PC-3 (cell line): ENCODE measurements at places on chromosomes 5 and 9. TPM values are rescaled to one million over a fixed set of nuclear protein-coding genes. Genes with fewer than 3 reads are reported as not detected.

Gene C9orf85
- 7.9 and 13.4 TPM in 2 replicates for total RNA-seq

Gene PCDHGA9
- 1.9 and 2.9 TPM in 2 replicates for total RNA-seq

DNA sequence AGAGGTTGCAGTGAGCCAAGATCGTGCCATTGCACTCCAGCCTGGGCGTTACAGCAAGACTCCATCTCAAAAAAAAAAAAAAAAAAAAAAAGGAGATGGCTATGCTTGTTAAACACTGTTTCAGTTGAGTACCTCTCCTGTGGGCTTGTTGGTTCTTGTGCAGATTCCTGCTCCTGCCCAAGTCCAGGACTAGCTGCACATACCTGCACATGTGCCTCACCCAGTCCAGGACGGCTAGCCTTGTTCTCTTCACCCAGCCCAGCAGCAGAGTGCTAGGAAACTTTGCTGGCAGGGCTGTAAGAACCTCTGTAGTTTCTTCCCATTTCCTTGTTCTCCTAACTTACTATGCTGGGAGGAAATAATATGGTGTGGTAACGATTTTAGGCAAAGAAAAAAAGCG lies 234.1 kb upstream of the DMRT1 start:
- no peaks in the 10 kb centered on the region for H3K4me1 ChIP-seq
- no peak overlapping the region for H3K27ac ChIP-seq
- no peaks in the 10 kb centered on the region for H3K36me3 ChIP-seq
- H3K4me3 ChIP-seq: no peak overlapping the region
- no peaks in the 10 kb centered on the region for H3K27me3 ChIP-seq
- DNase-seq: no peak

DNA sequence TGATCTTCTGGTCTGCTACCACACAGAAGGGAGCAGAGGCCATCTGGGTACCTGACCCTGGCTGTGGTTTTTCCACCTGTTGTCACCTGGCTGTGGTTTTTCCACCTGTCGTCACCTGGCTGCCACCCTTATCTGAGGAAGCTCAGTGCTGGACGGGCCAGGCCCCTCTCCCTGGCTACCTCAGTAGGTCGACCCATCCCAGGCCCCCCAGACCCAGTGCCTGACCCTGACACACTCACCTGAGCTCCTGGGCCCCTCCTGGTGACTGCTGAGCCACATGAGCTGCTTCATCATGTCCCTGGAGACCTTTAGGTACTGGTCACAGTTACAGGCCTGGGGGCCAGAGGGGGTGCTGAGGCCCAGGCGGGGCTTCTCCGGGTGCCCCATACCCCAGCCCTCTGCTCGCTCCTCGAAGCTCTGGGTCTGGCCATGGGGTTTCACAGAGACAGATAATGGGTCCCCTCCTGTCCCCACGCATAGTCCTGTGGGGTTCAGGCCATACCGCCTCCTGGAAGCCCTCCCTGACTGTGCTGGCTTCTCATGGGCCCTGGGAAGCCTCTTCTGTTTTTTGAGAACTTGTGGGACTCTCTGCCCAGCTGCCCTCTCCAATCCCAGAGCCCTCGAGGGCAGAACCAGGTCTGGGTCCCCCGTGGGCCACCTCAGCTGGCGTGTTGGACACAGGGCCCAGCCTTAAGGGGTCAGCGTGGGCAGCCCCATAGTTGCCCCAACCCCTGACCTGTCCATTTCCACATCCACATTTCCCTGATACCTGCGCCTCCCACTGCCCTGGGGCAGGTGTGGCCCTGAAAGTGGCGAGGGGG lies 7.5 kb upstream of the NRARP start:
- no peaks in the 10 kb centered on the region for H3K36me3 ChIP-seq
- H3K27me3 ChIP-seq: no peaks in the 10 kb centered on the region
- H3K4me3 ChIP-seq: no peak overlapping the region
- peaks cover 20% of the 10 kb centered on the region for H3K4me1 ChIP-seq

GRCh38 chr9:136074706-136075105 lies 20.4 kb downstream of the NACC2 start:
- DNase-seq: no peak
- no peaks in the 10 kb centered on the region for H3K27me3 ChIP-seq
- no peaks in the 10 kb centered on the region for H3K4me1 ChIP-seq
- no peaks in the 10 kb centered on the region for H3K36me3 ChIP-seq
- no peak overlapping the region for H3K27ac ChIP-seq

DNA sequence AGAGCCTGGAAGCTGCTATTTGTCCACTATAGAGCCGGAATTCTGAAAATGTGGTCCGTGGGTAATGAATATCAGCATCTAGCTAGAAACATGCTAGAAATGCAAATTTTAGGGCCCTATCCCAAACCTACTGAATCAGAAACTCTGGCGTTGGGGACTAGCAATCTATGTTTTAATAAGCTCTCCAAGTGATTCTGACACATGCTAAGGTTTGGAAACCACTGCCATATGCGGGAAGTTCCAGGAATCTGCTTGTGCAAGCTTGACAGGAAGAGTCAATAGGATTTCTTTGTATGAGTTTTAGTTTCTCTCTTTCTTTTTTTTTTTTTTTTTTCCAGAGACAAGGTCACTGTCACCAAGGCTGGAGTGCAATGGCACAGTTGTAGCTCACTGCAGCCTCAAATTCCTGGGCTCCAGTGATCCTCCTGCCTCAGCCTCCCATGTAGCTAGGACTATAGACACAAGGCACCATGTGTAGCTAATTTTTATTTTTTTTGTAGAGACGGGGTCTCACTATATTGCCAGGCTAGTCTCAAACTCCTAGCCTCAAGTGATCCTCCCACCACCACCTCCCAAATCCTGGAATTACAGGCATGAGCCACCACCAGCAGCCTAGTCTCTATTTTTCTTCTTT lies 26.4 kb upstream of the CARNMT1 start:
- H3K4me1 ChIP-seq: no peaks in the 10 kb centered on the region
- no peak overlapping the region for H3K4me3 ChIP-seq
- H3K27me3 ChIP-seq: no peaks in the 10 kb centered on the region
- no peaks in the 10 kb centered on the region for H3K36me3 ChIP-seq
- DNase-seq: no peak

Gene SV2C
- total RNA-seq: not detected in 2 replicates

DNA sequence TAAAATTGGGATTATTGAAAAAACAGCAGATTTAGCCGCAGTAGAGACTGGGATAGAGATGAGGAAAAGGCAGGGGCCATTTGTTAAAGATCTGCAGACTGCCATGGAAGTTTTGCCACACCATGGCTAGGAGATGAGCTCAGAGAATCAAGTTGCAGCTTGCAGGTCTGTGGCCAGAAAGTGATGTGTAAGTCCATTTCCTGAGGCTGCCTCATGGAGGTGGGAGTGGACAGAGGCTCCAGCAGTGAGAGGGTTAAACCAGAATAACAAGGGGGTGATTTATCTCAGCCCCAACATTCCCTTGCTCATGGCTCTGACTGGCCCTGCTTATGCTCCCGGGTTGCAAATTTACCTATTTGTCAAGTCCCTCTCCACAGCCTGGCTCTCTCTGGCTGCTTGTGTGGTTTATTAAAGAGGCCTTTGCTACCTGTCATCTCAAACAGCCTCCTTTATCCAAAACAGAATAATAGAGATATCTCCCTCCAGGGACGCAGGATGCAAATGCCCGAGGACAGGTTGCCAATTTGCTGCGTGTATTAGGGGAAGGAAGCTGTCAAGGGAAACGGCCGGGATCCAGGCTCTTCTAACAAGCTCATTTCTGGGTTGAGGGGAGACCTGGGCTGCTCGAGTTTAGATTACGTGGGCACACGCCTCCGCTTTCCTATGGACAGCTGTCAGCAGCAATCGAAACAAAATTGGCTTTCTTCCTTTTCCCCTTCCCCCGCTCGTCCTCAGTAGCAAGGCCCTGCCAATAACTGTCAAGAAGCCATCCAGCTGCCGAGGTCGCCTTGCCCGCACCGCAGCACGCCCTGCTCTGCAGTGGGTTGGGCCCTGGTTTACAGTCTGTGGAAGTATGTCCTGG lies 72.8 kb upstream of the PITX1 start:
- DNase-seq: no peak
- no peak overlapping the region for H3K27ac ChIP-seq
- H3K4me1 ChIP-seq: peaks cover 8% of the 10 kb centered on the region

Gene PRRC1
- total RNA-seq: 51.9 and 56.4 TPM in 2 replicates

Gene PCDHB15
- not detected in 2 replicates for total RNA-seq

GRCh38 chr5:33975852-33976251 lies 8.6 kb downstream of the SLC45A2 start:
- no peak overlapping the region for H3K27ac ChIP-seq
- H3K36me3 ChIP-seq: no peaks in the 10 kb centered on the region
- no peaks in the 10 kb centered on the region for H3K27me3 ChIP-seq
- no peak overlapping the region for H3K4me3 ChIP-seq
- no peak for DNase-seq

Gene SLC6A7
- 0.29 and 0.35 TPM in 2 replicates for total RNA-seq

Gene PCDHB8
- 0.22 and 0.40 TPM in 2 replicates for total RNA-seq

GRCh38 chr9:115730845-115731244 lies 422.7 kb upstream of the PAPPA start:
- H3K27ac ChIP-seq: no peak overlapping the region
- no peaks in the 10 kb centered on the region for H3K4me1 ChIP-seq
- no peak overlapping the region for H3K4me3 ChIP-seq
- no peaks in the 10 kb centered on the region for H3K36me3 ChIP-seq

DNA sequence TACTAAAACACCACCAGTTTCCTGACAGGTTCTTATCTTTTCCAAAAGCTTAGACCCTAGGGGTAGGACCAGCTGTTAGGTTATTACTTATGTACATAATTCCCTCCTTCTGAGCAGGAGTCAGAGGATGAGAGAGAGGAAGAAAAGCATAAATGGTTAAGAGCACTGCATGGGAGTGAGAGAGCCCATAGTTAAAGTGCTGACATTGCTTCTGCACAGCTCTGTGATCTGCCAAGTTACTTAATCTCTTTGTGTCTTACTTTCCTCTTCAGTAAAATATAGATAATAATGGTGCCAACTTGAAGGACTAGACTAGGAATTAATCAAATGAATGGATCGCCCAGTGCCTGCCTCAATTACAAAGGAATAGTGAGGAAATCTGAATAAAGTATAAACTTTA lies 66.4 kb downstream of the NRG2 start:
- no peaks in the 10 kb centered on the region for H3K36me3 ChIP-seq
- H3K4me1 ChIP-seq: no peaks in the 10 kb centered on the region
- H3K27me3 ChIP-seq: no peaks in the 10 kb centered on the region
- DNase-seq: no peak
- no peak overlapping the region for H3K27ac ChIP-seq
- no peak overlapping the region for H3K4me3 ChIP-seq

Gene INSL4
- not detected in 2 replicates for total RNA-seq

Gene CD274
- 3.8 and 5.1 TPM in 2 replicates for total RNA-seq

Gene LRRC26
- total RNA-seq: 0.40 and 2.0 TPM in 2 replicates

DNA sequence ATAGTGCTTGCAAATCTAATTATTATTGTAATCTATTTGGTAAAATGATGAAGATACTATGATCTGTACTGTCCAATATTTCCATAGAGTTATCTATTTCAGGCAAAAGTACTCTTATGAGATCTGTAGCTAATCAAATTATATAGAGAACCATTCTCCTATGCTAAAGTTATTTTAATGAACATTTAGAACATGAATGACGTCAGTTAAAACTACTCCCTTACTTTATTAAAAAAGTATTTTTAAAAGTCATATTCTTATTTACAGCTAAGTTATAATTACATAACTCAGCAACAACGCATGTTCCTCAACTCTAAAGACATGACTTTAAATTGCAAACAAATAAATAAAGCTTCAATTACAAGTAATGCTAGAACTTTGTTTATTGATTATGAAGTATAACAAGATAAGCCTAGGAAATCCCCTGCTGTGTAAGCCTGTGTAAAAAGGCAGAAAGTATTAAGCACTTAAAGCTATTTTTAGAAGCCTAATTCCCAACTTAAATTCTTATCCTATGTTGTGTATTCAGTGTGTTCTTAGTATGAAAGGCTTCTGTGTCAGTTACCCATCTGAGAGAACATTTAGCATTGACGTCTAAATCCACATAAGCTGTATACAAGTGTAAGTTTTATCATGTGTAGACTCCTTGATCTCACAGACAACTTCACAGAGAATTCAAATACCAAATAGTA lies 285.7 kb downstream of the HCN1 start:
- DNase-seq: no peak
- no peak overlapping the region for H3K4me3 ChIP-seq
- no peaks in the 10 kb centered on the region for H3K4me1 ChIP-seq

Gene PCDHA11
- total RNA-seq: 0.33 TPM in 1 of 2 replicates, not detected in the other

- H3K36me3 ChIP-seq: no peaks in the 10 kb centered on the region
- no peak overlapping the region for H3K4me3 ChIP-seq
- no peak overlapping the region for H3K27ac ChIP-seq
- H3K27me3 ChIP-seq: 0 out of 2 replicates have a peak, but pooled peaks cover 5% of the 10 kb centered on the region
- peak; percentile 61 for DNase-seq
These were observed 40.7 kb downstream of the F2RL2 start for GRCh38 chr5:76582230-76583162.

GRCh38 chr5:120657104-120657503 lies 193.0 kb downstream of the PRR16 start:
- no peaks in the 10 kb centered on the region for H3K4me1 ChIP-seq
- no peak overlapping the region for H3K4me3 ChIP-seq
- H3K27me3 ChIP-seq: no peaks in the 10 kb centered on the region
- H3K36me3 ChIP-seq: no peaks in the 10 kb centered on the region
- no peak overlapping the region for H3K27ac ChIP-seq

Gene PARP8
- total RNA-seq: 0.07 and 0.69 TPM in 2 replicates

- no peak for DNase-seq
- H3K27me3 ChIP-seq: no peaks in the 10 kb centered on the region
- H3K36me3 ChIP-seq: peaks cover 73% of the 10 kb centered on the region
- H3K4me1 ChIP-seq: peaks cover 37% of the 10 kb centered on the region
- no peak overlapping the region for H3K27ac ChIP-seq
- H3K4me3 ChIP-seq: no peak overlapping the region
These were observed 11.4 kb upstream of the MATR3 start for GRCh38 chr5:139282197-139282557.

- H3K27ac ChIP-seq: no peak overlapping the region
- DNase-seq: no peak
- no peak overlapping the region for H3K4me3 ChIP-seq
- H3K36me3 ChIP-seq: no peaks in the 10 kb centered on the region
- peaks cover 55% of the 10 kb centered on the region for H3K27me3 ChIP-seq
- no peaks in the 10 kb centered on the region for H3K4me1 ChIP-seq
These were observed 80.6 kb downstream of the OLFM1 start for GRCh38 chr9:135167849-135168655.

Gene DNAJA1
- 109 and 114 TPM in 2 replicates for total RNA-seq

DNA sequence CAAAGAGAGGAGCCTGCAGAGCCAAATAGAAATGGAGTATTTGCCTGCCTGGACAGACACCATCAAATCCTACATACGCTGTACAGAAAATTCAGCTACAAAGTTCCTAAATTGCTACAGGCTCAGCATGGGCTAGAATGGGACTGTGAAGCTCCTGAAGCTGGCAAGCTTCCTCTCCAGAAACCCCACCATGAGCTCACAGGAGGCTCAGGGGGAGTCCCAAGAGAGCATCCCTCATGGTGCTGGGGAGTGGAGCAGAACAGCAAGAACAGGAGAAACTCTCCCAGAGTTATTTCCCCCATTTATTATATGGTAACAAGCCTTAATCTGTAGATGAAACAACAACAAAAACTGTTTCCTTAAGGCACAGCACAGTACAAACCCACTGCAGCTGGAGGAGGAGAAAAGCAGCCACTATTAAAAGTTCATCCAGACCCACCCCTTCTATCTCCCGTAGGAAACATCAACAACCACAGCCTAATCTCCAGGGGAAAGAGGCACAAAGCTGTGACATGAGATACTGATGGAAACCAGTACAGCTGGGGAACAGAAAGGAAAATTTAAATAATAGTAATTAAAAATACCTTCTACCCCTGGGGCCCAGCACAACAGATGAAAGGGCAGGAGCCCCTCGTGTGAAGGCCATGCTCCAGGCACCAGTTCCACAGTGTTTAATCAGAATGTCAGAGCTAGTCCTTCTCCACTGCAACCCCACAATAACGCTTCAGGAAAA lies 548.5 kb downstream of the MTRR start:
- no peaks in the 10 kb centered on the region for H3K36me3 ChIP-seq
- peaks cover 34% of the 10 kb centered on the region for H3K4me1 ChIP-seq
- no peak for DNase-seq
- peak overlapping the region; percentile 6; the same call in 1 of the 2 replicates for H3K4me3 ChIP-seq
- H3K27ac ChIP-seq: peak overlapping the region; percentile 79

Gene CARD9
- 0.52 and 1.1 TPM in 2 replicates for total RNA-seq
